ENCODE measurements at places on chromosomes 6 and 20.

DNA sequence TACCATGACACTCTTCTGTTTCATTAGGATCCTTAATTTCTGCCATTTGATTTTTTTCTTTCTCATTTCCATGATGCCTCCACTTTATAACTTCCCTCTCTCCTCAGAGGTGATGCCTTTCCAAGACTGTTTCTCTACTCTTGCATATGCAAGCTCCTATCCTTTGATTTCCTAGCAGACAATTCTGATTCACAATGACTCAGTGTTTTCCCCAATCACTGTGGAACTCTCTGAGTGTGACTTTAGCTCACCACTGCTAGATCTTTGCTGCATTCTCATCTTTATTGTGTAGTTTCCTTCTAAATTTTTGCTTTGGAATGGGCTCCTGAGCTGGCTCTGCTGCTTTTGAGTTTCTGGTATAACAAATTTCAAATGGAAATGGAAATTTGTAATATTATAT, 184.9 kb downstream of the TINAG start:
- DNase-seq: no peak

- no peak for DNase-seq
Measured at GRCh38 chr20:60817891-60818290, 434.2 kb upstream of the CDH4 start.

DNA sequence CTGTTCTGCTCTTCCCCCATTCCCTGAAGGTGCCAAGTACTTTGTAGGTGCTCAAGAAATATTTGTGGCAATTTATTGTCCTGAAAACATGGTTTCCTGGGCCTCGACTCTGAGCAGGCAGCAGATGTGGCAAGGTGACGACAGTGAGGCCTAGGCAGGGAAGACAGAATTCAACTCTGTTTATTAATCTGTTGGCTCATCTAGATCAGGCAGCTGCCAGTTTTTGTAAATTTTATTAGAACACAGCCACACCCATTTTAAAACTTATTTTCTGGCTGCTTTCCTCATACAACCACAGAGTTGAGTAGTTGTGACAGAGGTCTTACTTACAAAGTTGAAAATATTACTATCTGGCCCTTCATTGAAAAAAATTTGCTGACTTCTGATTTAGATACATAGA, 24.5 kb downstream of the MAPK14 start:
- DNase-seq: no peak

GRCh38 chr6:157561929-157562810, 181.2 kb downstream of the ZDHHC14 start:
- DNase-seq: peak; percentile 39

GRCh38 chr6:26272171-26272637, 92.8 kb upstream of the BTN3A2 start:
- peak; percentile 61 for DNase-seq

GRCh38 chr20:58906894-58907293, 54.4 kb downstream of the GNAS start:
- peak; percentile 70 for DNase-seq

- no peak for DNase-seq
Measured at GRCh38 chr6:126112171-126112632, 125.9 kb downstream of the TRMT11 start.

- peak; percentile 43 for DNase-seq
Measured at GRCh38 chr6:141488488-141488887, 644.2 kb upstream of the GJE1 start.

DNA sequence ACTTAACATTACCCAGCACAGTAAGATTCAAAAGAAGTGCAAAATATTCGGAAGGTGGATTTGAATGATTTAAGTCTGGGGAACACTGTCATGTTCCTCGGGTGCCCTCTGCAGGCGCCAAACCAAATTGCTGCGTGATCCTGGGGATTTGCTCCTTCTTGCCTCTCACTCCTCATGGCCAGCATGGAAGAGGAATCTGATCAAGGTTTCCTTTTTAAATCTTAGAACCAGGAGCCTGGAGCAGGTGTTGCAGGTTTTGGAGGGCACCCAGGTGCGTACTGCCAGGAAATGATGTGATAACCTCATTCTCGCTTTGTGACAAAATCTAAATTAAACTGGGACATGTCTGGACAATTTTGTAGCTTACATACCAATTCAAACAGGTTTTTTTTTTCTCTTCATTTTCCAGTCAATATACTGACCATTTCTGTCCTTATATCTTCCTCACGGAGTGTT, 8.1 kb upstream of the PFDN4 start:
- peak; percentile 62 for DNase-seq

DNA sequence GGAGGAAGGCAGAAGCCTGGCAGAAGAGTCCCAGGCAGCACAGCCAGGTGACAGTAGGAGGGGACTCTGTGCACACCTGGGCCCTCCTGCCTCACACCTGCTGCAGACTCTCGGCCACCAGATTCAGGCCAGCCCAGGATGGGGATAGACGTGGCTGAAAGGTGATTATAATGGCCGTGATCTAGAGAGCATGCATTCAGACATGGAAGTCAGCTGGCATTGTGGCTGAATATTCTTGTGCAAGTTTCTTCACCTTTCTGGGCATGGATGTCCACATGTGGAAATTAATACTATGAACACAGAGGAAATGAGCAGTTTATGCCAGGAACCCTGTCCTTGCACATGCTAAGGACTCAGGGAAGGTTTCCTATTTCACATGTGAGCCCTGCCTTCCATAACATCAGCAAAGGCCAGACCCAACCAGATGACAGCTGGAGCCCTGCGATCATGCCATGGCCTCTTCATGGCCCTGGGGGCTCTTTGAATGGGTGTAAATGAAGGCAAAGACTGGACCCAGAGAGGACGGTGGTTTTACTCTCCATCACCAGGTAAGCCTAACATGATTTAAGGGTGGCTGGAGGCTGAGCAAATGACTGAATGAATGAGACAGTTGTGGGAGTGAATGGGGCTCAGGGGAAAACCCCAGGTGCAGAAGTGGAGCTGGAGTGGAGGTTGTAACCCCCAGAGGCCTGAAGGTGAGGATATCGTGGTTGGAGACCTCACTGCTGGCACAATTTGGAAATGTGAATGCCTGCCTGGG, 2.7 kb upstream of the RAET1L start:
- DNase-seq: no peak

- DNase-seq: no peak
Measured at GRCh38 chr6:5459346-5459745, 198.0 kb downstream of the FARS2 start.

- peak; percentile 23 for DNase-seq
Measured at GRCh38 chr6:36546308-36546919, 865 bp downstream of the STK38 start.

- DNase-seq: no peak
Measured at GRCh38 chr6:5373430-5373829, 112.1 kb downstream of the FARS2 start.

DNA sequence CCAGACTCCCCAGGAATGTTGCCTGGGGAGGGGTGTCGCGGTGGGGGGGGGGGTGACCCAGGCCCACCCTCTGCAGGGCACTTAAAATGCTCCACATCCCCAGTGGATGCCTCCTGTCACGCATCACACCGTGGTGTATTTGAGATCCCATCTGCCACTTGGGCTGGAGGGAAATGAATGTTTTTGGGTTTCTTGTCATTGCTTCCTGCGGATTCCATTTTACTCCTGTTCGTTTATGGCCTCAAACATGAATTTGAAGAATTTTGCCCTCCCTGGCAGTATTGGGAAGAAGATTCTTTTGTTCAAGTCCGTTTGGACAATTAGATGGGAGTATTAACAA, 544 bp upstream of the KHDC1 start:
- DNase-seq: no peak

DNA sequence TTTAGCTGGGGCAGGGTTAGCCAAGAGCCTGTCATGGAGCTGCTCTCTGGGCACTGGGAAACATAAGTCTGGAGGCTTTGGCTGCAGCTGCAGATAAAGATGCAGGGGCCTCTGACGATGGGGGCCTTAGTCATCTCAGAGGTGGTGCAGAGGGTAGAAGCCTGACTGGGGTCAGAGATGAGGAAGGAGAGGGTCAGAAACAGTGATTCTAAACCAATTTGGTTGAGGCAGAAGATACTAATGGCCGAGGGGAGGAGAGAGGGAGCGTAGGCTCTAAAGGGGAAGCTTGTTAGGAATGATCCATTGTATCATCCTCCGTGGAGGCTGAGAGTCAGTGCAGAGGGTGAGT, 33.8 kb downstream of the PLEKHG1 start:
- DNase-seq: no peak

- DNase-seq: no peak
Measured at GRCh38 chr6:116406678-116407345, 36.1 kb downstream of the DSE start.

DNA sequence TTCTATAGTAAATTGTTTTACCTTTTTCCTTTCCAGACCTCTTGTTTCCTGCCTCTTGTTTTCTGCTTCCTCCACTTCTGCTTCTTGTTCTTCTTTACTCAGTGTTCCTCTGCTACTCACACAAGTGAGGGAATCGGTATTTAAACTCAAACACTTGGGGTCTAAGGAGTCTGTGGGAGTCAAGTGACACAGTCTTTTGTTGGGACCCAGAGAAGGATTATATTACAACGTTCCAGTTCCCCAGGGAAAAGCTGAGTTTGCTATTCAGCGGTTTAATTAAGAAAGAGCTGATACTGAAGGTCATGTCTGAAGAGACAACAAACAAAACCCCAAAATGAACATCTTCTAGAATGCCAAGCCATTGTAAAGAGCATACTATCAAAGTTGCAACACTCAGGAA, 107.8 kb upstream of the CITED2 start:
- DNase-seq: no peak

DNA sequence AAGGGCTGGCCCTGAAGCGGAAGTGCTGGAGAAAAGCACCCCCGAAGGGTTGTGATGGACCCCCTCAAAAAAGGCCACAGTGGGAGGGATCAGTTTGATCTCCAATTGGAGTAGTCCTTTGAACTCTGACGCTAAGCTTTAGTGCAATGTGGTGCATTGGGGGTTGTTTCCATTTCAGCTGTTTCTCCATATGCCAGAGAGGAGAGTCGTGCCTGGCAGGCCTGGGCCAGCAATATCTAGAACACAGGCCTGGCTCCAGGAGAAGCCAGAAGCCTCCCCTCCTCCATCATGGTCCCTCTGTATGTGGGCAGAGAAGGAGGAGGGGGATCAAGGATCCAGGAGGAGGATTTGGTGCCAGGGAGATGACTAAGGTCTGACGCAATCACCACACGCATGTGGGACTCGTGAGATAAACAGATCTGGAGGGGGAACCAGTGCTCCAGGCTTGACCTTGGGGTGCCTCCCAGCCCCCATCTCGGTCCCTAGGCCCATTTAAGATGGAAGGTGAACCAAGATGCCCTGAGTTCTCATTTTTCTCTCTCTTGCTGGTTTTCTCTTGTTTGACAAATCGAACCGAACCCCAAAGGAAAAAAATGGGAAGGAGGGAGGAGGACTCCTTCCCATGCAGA, 517.4 kb upstream of the JARID2 start:
- DNase-seq: no peak

GRCh38 chr20:20411836-20412235, 43.9 kb downstream of the INSM1 start:
- no peak for DNase-seq

DNA sequence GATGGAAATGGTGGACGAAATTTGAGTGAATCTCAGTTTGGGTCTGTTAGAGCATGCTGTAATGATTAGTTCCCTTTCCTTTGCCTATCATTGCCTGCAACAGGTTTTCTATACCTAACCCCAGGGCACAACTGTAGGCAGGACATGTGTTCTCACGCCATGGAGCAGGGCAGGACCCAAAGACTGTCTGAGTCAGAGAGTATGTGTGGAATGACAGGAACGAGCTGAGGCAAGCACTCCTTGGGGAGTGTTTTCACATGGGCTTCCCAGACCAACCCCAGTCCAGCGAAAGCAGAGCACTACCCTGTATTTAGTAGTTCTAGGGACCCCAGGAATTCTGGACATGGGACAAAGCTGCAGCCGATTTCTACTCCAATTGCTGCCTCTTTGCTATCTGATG, 234.2 kb downstream of the HACE1 start:
- DNase-seq: no peak

DNA sequence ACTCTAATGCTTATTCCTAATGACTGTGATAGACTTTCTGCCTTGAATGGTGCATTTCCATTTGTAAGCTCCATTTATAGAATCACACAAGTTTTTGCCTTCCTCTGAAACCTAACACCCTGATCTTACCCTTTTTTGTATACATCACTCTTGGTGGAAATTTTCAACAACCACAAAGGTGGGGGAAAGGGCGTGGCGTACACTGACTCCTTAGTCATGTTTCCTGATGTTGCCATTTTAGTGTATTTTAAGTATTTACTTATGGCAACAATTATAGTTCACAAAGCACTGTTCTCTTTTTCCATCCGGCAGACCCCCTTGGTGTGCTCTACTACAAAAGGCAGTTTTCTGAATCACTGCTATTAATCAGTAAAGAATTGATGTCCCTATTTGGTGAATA, 92.0 kb downstream of the ATXN1 start:
- peak; percentile 66 for DNase-seq

- DNase-seq: no peak
Measured at GRCh38 chr6:151026041-151026663, 160.7 kb downstream of the MTHFD1L start.

DNA sequence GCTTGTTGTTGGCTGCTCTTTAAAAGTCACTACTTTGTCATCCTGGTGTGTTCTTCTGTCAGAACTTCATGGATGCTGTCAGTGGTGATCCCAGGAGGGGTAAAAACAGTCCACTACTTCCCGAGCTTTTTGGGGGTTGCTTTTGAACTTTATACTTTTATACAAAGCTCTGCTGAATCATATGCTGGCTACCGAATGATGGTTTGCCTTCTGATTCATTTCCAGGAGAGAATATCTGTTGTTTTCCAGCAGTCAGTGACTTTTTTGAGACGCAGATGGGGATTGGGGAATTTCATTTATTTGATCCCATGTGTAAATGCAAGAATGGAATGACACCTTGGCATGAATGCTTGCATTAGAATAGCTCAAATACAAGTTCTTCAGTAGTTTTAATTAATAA, 32.7 kb upstream of the COL10A1 start:
- DNase-seq: no peak

GRCh38 chr20:51372176-51372803, 170.2 kb downstream of the NFATC2 start:
- peak; percentile 41 for DNase-seq

GRCh38 chr20:62500237-62500864, 24.6 kb upstream of the GATA5 start:
- peak; percentile 56 for DNase-seq

DNA sequence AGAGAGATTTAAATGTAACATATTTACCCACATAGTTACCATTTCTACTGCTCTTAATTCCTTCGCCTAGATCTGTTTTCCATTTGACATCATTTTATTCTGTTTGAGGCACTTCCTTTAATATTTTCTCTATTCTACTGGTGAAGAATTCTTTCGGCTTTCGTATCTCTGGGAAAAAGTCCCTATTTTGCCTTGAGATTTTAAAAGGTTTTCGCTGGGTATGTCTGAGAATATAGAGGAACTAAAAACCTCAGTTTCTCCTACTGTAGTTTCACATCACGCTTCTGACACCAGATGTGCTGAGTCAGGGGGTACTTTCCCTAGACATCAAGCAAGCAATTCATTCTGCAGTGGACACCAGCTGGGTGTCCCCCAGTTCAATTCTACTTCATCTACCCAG, 61.7 kb downstream of the E2F3 start:
- DNase-seq: no peak

GRCh38 chr6:160667639-160668481, 3.8 kb upstream of the LPA start:
- DNase-seq: peak; percentile 14
